Mesenteric fat pad (tissue), 1 donor: ENCODE measurements at places on chromosomes 5 and 9. TPM values are rescaled to one million over a fixed set of nuclear protein-coding genes. Genes with fewer than 3 reads are reported as not detected.
A peak's percentile ranks its signal among the peaks of the same experiment; 100 is the strongest.

Gene BNC2
- 27.5 TPM for total RNA-seq

Gene EQTN
- not detected for total RNA-seq

Gene C9orf153
- 0.55 TPM for total RNA-seq

Gene CTSV
- 0.22 TPM for total RNA-seq

Gene SLC12A7
- 39.4 TPM for total RNA-seq

Gene RGP1
- 25.0 TPM for total RNA-seq

GRCh38 chr9:16022228-16022627 lies 469.4 kb downstream of the CCDC171 start:
- DNase-seq, result no peak

DNA sequence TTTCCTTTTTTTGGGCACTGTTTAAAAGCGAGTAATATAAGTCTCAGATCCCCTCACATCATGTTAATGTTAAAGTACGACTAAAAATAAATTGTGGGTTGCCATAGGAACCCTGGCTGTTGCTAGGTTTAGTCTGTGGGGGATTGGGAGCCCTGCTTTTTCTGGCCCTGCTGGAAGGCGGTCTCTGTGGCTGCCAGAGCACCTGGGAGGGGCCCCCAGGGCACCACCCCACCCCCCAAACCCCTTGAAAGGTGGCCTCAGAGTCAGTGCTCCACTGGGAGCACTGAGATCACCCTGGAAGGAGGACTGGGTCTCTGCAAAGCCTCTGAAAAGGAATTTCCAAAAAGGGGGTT lies 66.2 kb upstream of the NEURL1B start:
- DNase-seq, result no peak

GRCh38 chr5:14349029-14349428 lies 205.9 kb downstream of the TRIO start:
- no peak for DNase-seq

DNA sequence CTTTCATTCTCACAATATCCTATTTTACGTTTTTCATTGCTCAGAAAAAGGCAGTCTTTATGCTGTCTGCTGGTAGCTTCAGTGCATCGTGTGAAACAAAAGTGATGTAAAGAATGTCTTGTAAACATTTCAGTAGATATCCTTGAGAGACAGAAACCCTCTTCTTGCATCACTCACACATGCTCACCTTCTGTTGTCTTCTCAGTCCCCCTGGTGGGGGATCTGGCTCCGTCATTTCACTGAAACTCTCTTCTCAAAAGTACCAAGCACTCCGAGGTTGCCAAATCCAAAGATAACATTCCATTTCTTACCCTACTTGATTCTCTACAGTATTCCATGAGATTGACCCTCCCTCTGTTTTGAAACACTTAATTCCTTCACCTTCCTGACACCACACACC lies 46.1 kb upstream of the PCA3 start:
- no peak for DNase-seq

- DNase-seq, result no peak
Measured at GRCh38 chr9:35748242-35748857, 678 bp downstream of the GBA2 start.

DNA sequence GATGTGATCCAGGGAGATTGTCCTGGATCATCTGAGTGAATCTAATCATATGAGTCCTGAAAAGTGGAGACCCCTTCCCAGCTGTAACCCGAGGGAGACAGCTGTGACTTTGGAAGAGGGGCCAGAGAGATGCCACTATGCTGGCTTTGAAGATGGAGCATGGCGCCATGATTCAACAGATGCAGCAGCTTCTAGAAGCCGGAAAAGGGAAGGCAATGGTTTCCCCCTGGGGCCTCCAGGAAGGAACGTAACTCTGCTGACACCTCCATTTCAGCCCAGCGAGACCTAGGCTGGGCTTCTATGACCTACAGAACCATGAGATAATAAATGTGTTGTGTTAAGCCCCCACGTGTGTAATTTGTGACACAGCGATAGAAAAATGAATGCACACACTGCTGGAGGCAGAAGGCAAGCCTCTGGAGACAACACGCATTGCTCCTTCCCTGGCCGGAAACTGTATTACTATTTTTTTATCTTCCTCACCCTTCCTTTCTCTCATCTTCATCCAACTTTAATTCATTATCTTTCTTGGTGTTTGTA lies 16.6 kb upstream of the SARDH start:
- DNase-seq, result no peak

DNA sequence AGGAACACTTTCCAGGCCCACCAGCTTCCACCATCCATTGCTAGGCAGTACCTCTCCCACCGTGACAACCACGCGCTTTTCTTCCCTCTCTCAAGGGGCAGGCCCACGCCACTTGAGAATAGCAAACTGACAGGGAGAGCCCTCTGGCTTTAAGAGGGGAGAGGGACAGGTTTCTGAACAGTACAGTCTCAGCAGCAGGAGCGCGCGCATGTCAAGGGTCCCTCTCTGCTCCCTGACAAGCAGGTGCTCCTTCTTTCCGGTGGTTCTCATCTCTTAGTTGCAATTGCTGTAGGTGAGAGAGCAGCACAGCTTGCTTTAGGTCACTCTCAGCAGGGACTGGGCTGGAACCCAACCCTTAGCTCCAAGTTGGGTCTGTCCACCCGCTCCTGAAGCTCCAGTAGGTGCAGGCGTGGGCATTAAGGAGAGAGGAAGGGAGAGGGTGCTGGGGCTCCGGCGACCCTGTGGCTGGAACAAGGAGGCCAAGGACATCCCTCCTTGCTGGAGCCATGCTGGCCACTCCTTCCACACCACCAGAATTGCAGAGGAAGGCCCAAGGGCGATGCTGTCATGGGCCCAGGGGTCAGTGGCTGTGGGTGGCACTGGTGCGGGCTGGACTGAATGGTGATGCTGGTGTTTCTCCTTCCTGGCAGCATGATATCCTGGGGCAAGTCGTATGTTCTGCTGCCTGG lies 9.0 kb upstream of the PHF2 start:
- peak; percentile 71 for DNase-seq
